Fibroblast of the aortic adventitia (primary cell): ENCODE measurements at places on chromosomes 6 and 20. TPM values are rescaled to one million over a fixed set of nuclear protein-coding genes. Genes with fewer than 3 reads are reported as not detected.

The ROS1 gene
- 0.18 TPM in 1 of 2 replicates, not detected in the other for total RNA-seq

The KIF13A gene
- total RNA-seq, result 53.2 and 86.8 TPM in 2 replicates

The RBM12 gene
- 49.0 and 65.4 TPM in 2 replicates for total RNA-seq

The MATN4 gene
- total RNA-seq, result not detected in 2 replicates

The MAP3K4 gene
- total RNA-seq, result 20.9 and 25.0 TPM in 2 replicates

DNA sequence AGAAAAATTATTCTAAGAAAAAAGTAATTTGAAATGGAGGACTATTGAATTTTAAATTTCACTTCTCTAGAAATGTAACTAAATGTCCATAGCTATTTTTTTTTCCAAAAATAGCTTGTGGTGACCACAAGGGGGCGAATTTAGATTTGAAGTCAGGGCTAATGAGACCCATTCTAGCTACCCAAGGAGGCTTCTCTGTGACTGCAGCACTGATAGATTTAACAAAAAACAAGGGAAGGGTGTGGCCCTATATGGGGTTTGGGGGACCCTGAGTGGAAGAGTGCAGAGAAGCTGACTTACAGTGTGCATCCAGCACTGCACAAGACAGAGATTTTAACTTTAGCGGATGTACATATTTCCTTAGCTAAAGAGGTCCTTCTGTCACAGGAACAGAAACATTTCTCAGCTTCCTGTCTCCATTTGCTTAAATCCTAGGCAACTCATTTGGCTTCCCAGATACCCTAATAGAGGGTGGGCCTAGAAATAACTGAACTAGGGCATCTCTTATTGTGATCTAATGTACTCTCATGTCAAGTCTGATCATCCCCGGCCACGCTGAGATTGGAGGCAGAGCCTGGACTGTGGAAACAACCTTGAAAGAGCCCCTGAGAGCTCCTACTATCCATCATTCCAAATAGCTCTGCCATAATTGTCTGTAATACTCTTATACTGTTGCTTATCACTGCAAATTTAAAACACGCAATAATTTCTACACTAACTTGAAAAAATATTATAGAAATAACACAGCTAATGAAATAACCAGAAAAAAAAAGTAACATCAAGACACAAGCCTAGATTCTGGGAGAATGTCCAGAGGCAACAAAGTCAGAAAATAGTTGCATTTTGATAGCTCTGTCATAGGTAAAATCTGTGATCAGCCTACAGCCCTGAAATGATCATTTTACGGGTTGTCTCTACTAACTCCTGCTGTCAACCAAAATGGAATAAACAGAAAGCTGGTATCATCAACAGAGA is 93.6 kb downstream of the SNAP91 start:
- DNase-seq, result peak; percentile 43

- DNase-seq, result peak; percentile 57
Observed at GRCh38 chr20:2984956-2985661, 58.3 kb upstream of the GNRH2 start.

GRCh38 chr20:58622671-58623578 is 28.2 kb upstream of the STX16 start:
- DNase-seq, result no peak

- DNase-seq, result no peak
Observed at GRCh38 chr6:15880262-15880973, 217.6 kb upstream of the DTNBP1 start.

DNA sequence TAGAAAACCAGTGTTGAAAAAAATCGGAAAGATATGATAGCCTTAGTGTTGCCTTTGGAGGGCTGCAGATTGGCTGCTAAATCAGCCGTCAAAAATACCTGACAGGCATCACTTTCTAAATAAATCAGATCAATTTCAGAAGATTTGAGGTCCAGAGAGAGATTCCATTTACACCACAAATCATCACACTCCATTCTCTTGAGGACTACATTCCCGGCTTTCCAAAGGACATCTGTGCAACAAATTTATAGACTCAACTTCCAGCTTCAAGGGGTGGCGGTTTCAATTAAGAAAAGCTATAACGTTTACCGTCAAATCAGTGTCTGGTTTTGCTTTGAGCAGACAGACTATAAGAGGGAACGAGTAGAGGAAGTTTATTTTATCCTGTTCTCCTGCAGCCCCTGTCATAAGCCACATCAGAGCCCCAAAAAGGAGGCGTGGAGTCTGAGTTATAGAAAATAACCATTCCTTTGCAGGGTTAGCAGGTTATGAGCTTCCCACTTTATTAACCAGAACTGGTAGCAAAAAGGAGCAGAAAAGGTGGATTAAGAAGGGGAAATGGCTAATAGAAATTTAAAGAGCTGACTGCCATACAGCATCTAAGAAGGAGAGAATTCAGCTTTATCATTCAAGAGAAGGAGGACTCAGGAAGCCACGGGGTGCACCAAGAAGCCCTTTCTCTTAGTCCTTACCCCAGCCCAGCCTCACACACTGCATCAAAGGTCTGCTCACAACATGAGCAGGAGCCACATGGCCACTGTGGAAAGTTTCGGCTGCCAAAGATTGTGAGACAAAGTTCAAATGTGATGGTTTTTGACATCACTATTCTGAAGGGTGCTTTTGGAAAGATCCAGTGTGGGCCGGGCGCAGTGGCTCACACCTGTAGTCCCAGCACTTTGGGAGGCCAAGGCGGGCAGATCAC is 12.9 kb upstream of the UQCC2 start:
- no peak for DNase-seq

GRCh38 chr6:74577619-74578018 is 628.2 kb downstream of the COL12A1 start:
- DNase-seq, result no peak

- peak; percentile 98 for DNase-seq
Observed at GRCh38 chr20:8073024-8073832, 53.7 kb upstream of the TMX4 start.

DNA sequence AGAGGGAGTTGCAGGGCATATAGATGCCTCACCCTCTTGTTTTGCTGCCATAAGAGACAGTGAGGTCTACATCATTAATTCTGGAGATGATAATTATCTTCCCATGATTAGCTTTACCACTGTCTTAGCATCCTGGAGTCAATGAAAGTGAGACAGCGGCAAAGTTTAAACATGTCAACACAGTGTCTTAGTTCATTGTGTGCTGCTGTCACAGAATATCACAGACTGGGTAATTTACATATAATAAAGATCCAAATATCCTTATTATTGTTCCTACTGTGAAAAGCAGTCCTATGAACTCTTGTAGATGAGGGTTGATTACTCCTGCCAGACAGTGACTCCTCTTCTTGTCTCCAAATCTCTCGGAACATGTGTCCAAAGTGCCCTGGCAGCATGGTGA is 658.6 kb upstream of the ADGRB3 start:
- DNase-seq, result no peak

- no peak for DNase-seq
Observed at GRCh38 chr6:111600588-111601445, 4.9 kb downstream of the TRAF3IP2 start.

DNA sequence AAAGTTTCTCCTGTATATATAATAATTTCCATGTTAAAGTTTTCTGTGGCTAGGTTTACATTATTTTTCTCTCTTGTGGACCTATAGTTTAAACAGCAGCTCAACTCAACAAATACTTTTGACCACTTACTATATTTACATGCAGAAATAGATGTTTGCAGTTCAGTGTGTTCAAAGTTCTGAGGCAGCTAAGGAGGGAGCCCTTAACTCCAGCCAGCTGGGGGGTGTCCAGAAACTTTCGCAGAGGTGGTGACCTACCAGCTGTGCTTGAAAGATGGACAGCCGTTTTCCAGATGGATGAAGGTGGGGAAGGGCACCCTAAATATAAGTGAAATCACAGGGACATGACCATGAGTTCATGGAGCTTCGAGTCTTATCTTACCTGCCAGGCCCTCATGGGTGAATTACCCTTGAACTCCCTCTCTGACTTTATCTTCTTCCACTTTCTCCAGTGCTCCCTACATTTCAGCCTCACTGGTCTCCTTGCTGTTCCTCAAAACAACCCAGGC is 33.4 kb downstream of the DHX35 start:
- no peak for DNase-seq
